ENCODE measurements at places on chromosomes 2 and 18.

DNA sequence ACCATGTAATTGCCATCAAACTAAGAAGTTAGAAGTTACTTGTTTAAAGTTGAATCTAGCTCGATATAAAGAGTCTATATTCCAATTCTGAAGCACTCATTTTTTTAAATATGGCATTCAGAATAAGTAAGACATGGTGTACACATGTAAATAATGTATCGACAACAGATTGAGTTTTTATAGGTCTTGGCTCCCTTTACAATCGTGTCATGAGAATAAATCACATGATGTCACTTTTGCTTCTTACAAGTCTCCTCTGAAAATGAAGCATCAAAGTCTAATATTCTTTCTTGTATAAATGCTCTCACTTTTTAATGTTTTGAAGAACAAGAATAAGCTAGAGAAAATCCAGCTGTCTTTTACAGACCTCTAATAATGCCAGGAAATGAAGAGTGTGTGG lies 33.1 kb downstream of the LRP1B start:
- DNase-seq: no peak
- H3K4me3 ChIP-seq: no peak overlapping the region
- no peaks in the 10 kb centered on the region for H3K4me1 ChIP-seq
- no peaks in the 10 kb centered on the region for H3K36me3 ChIP-seq

- H3K27me3 ChIP-seq: no peaks in the 10 kb centered on the region
- DNase-seq: no peak
- no peaks in the 10 kb centered on the region for H3K36me3 ChIP-seq
- no peak overlapping the region for H3K4me3 ChIP-seq
- H3K27ac ChIP-seq: no peak overlapping the region
Measured at GRCh38 chr2:103448495-103448894, 686.7 kb downstream of the TMEM182 start.

GRCh38 chr2:48727560-48727959 lies 28.0 kb downstream of the LHCGR start:
- H3K4me3 ChIP-seq: no peak overlapping the region
- no peaks in the 10 kb centered on the region for H3K36me3 ChIP-seq
- no peak overlapping the region for H3K27ac ChIP-seq
- no peaks in the 10 kb centered on the region for H3K4me1 ChIP-seq
- no peaks in the 10 kb centered on the region for H3K27me3 ChIP-seq

DNA sequence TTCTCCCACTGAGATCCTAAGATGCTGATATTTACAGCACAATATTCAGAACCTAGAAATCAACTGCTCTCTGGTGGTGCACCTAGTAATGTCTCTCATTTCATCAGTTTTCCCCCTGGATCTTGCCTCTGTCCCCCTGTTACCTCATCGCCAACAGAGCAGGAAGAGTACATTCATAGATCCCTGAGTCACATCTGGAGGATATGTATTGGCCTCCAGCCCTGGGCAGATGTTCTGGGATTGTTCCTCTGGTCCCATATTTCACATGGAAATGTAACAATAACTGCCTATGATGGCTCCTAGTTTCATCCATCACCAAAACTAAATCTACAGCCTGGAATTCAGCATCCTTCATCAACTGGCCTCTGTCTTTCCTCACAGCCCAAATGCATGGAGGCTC lies 278.8 kb upstream of the SLC14A2 start:
- peaks cover 2% of the 10 kb centered on the region for H3K4me1 ChIP-seq
- H3K4me3 ChIP-seq: no peak overlapping the region
- H3K27ac ChIP-seq: no peak overlapping the region
- no peaks in the 10 kb centered on the region for H3K27me3 ChIP-seq
- H3K36me3 ChIP-seq: no peaks in the 10 kb centered on the region

DNA sequence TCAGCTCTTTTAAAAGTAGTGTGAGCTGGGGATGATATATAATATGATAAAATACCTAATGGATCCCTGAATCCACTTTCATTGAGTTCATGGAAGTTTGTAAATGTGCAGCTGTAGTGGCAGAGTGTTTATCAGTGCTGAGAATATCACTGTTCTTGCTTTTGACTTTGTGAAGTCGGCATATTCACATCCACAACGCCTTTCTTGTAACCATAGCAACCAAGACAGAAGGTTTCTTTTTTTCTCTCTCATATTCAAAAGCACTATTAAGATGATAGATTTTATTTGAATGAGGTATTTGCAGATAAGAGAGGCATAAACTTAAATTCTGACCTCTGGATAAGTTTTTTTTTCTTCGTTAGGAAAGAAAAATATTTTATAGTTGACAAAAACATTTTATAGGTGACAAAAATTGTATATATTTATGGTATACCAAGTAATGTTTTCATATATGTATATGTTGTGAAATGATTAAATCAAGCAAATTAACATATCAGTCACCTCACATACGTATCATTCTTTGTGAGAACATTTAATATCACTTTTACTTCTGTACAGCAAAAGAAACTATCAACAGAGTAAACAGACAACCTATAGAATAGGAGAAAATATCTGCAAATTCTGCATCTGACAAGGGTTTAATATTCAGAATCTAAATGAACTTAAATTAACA lies 130.0 kb downstream of the PLCL1 start:
- H3K4me3 ChIP-seq: no peak overlapping the region
- H3K27me3 ChIP-seq: no peaks in the 10 kb centered on the region
- no peak overlapping the region for H3K27ac ChIP-seq

DNA sequence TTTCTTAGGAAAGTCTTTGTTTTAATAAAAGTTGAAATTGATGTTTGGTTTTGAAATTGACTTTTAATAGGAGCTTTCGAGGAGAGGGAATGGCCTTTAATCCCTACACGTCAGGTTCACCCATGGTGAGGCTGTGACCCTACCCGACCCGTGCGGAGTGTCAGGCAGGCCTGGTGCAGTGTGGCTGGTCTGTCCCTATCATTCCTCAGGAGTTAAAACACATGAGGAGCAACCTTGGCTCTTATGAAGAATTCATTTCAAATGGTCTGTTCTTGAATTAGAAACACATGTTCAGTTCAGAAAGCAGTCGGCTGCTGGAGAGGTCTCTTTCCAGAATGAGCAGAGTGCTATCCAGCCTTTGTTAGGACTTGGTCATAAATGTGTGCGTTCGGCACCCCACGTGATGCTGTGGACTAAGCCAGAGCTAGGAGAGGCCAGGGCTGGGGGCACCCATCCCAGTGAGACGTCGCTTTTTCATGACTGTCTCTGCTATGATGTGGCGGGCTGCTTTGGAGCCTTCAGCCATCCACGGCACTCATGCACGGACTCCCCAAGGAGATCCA lies 54.7 kb downstream of the EMILIN2 start:
- H3K27me3 ChIP-seq: no peaks in the 10 kb centered on the region
- peaks cover 7% of the 10 kb centered on the region for H3K4me1 ChIP-seq
- no peaks in the 10 kb centered on the region for H3K36me3 ChIP-seq
- H3K27ac ChIP-seq: no peak overlapping the region
- H3K4me3 ChIP-seq: no peak overlapping the region

DNA sequence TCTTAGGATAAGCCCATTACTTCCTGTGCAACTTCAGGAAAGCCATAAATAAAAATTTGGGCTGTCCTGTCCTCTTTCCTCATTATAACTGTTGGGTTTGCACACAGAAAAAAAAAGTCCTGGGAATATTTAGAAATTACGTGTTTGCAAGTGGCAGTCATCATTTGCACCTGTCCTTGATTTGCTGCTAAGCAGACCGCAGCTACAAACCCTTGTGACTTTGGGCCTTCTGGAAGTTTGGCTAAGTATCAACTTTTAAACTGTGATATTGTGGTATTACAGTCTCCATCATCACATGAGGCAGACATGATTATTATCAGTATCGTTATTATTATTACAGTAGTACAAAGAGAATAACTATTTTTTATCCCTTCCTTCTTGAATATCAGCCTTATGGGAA lies 260.7 kb upstream of the SESTD1 start:
- H3K27ac ChIP-seq: no peak overlapping the region
- H3K36me3 ChIP-seq: no peaks in the 10 kb centered on the region
- H3K4me1 ChIP-seq: no peaks in the 10 kb centered on the region
- no peak for DNase-seq
- no peaks in the 10 kb centered on the region for H3K27me3 ChIP-seq

GRCh38 chr2:150135223-150135883 lies 352.1 kb downstream of the RND3 start:
- H3K36me3 ChIP-seq: no peaks in the 10 kb centered on the region
- no peaks in the 10 kb centered on the region for H3K27me3 ChIP-seq
- no peak overlapping the region for H3K27ac ChIP-seq
- DNase-seq: no peak
- no peaks in the 10 kb centered on the region for H3K4me1 ChIP-seq
- no peak overlapping the region for H3K4me3 ChIP-seq

- no peak overlapping the region for H3K27ac ChIP-seq
- no peaks in the 10 kb centered on the region for H3K4me1 ChIP-seq
- DNase-seq: no peak
- no peak overlapping the region for H3K4me3 ChIP-seq
- no peaks in the 10 kb centered on the region for H3K36me3 ChIP-seq
- H3K27me3 ChIP-seq: no peaks in the 10 kb centered on the region
Measured at GRCh38 chr2:208384637-208385036, 22.0 kb upstream of the PTH2R start.

DNA sequence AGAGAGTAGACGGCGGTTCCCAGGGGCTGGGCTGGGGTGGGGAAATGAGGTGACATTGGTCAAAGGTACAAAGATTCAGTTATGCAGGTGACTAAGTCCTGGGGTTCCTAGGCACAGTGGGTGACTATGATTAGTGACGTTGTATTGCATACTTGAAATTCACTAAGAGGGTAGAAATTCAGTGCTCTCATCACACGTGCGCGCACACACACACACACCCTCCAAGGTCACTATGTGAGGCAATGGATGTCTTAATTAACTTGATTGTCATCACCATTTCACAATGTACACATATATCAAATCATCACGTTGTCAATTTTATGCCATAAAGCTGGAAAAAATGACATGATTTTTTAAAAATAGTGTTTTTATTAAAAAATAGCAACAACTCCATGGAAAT lies 92.9 kb upstream of the ALKAL2 start:
- no peak for DNase-seq
- no peaks in the 10 kb centered on the region for H3K27me3 ChIP-seq
- no peak overlapping the region for H3K27ac ChIP-seq
- H3K36me3 ChIP-seq: no peaks in the 10 kb centered on the region

DNA sequence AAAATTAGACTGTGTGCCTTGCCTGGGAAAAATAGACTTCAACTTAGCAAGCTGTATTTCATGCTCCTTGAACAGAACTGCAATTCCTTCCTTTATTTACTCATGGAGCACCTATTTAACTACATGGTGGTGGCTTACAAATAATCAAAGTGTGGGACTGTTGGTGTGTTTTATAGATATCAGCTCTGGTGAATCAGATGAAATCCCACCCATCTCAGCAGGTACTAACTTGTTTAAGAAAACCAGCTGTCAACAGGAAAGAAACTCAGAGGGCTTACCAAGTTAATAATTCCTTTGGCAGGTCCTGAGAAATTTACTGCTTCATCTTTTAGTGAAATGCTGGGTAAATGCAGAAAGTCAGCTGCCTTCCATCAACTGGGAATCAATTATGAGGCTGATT lies 830.6 kb downstream of the SLC4A3 start:
- DNase-seq: no peak
- H3K27me3 ChIP-seq: no peaks in the 10 kb centered on the region
- H3K27ac ChIP-seq: no peak overlapping the region
- no peaks in the 10 kb centered on the region for H3K4me1 ChIP-seq

GRCh38 chr2:121565389-121566250 lies 34.9 kb downstream of the RNU4ATAC start:
- no peak overlapping the region for H3K4me3 ChIP-seq
- H3K4me1 ChIP-seq: no peaks in the 10 kb centered on the region
- DNase-seq: no peak
- no peak overlapping the region for H3K27ac ChIP-seq

GRCh38 chr2:48435909-48436308 lies 94.0 kb upstream of the STON1 start:
- H3K36me3 ChIP-seq: no peaks in the 10 kb centered on the region
- H3K27ac ChIP-seq: no peak overlapping the region
- H3K27me3 ChIP-seq: no peaks in the 10 kb centered on the region
- DNase-seq: no peak
- H3K4me1 ChIP-seq: no peaks in the 10 kb centered on the region
